Eye (tissue), 1 donor: ENCODE measurements at places on chromosomes 16 and 17.

DNA sequence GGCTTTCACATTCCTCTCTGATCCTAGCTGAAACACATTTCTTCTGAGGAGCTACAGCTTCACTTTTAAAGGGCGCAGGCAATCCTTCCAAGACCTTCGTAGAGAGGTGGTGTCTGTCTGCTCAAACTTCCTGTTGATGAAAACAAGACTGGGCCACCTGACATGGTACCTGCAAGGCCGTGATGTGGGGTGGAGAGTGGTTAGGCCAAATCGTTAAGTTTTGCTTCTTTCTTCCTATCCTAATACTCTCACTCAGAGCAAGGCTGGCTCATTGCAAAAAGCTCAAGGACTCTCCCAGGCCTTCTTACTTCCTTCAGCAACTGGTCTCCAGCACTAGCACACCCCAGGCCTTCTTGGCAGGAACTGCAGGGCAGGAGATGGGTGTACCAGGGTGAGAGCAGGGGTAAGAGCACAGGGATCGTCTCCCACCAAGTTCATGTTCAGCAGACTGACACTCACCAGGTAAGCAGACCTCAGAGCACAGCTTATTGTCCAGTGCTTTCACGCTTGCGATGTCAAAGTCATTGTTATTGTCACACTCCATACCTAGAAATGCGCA lies 10.9 kb upstream of the FOXJ1 start:
- DNase-seq: no peak

DNA sequence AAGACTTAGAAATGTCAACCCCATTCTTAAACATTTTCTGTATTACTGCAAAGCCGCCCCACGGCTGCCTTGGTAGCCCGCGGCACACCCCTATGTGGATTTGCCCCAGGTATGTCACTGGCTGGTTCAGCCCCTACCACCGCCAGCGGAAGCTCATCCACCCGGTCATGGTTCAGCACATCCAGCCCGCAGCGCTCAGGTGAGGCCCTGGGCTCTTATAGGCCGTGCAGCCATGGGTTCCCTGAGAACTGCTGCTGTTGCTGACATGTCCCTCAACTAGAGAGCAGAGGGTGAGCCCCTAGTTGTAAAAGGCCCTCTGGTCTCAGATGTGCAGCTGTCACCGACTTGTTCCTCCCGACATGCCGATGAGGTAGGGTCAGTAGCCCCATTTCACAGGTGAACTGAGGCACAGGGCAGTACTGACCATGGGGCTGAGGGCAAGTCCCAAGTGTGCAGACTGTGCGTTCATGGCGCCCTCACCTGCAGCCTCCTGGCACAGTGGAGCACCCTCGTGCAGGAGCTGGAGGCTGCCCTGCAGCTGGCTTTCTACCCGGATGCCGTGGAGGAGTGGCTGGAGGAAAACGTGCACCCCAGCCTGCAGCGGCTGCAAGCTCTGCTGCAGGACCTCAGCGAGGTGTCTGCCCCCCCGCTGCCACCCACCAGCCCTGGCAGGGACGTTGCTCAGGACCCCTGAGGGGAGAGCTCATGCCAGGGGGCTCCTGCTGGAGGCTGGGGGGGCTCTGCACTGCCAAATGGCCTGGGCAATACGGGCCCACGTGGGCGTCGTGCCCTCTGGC lies 8.7 kb downstream of the CYBC1 start:
- DNase-seq: no peak

DNA sequence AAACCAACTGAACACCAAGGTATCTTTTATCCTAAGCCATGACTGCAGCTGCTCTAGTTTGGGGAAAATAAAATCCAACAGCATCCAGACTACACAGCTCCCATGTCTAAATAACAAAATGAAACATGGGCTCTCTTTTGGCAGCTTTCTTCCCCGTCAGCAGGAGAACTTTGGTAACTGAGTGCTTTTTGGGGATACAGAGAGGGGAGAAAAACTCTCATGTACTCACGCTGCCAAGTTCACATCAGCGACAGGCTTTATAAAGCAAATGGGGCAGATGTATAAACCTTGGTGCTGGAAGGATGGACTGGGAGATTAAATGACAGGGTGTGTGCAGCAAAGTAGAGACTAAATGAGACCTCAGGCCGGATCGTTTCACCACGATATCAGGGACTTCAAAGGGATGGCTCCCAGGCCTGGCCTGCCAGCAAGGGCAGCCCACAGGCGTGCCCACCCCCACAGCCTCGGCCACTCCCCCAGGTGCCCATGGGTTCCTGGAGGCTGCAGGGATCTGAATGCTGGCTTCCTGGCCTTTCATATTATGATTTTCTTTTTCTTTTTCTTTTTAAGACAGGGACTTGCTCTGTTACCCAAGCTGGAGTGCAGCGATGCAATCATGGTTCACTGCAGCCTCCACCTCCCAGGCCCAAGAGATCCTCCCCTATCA lies 174.6 kb downstream of the ZNF423 start:
- no peak for DNase-seq

DNA sequence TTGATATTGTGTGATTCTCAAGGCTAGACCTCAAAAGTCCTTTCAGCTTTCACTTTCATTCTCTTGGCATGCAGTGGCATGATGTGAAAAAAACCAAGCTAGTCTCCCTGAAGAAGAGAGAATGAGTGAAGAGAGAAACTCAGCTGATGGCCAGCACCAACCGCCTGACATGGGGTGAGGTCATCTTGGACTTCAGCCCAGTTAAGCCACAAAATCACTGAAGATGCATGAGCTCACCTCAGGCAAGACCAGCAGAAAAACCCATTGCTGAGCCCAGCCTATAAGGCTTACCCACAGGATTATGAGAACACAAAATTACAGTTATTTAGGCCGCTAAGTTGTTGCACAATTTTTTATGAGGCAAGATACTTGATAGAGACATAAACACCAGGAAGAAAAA lies 496.5 kb downstream of the TOX3 start:
- DNase-seq: no peak

DNA sequence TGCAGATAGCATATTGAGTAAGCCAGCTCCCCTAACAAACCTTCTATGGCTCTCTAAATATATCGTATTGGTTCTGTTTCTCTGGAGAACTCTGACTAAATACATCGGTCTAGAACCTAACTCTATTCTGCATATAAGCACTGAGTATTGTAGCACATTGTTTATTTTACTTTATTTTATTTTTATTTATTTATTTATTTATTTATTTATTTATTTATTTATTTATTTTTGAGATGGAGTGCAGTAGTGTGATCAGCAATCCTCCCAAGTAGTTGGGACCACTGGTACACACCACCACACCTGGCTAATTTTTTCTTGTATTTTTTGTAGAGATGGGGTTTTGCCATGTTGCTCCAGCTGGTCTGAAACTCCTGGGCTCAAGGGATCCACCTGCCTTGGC lies 28.9 kb upstream of the HELZ start:
- DNase-seq: no peak

GRCh38 chr16:74461826-74462225 lies 40.5 kb upstream of the CLEC18B start:
- DNase-seq: no peak

GRCh38 chr16:86631444-86631843 lies 53.1 kb downstream of the FOXL1 start:
- DNase-seq: no peak

- DNase-seq: no peak
These were observed 64.7 kb downstream of the SNX20 start for GRCh38 chr16:50616386-50616785.

DNA sequence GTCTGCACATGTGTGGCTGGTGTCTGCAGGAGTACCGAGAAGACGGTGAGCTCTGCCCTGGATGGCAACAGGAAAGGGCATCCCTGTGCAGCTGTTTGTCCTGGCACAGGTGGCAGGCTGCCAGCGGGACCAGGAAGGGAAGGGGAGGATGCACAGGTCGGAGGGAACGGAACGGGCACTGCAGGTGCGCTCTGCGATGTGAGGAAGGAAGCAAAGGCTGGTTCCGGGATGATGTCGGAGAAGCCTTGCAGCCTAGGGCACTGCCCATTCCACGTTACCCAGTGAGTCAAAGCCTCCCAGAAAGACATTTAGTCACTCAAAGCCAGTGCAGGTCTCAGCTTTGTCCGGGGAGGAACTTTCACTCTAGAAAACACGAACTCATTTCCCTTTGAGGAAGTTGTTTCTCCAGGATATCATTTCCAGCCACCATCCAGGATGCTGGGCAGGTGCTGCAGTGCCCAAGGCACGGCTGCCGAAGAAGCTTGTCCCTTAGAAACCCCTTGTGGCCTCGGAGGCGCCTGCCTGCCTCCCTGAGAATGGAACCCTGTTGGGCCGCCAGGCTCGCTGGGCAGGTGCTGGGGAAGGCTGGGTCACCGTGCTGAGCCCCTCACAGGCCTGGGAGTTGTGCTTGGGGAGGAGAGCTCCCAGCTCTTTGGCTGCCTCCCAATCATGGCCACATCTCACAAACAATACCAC lies 4.5 kb upstream of the TMEM235 start:
- DNase-seq: no peak

DNA sequence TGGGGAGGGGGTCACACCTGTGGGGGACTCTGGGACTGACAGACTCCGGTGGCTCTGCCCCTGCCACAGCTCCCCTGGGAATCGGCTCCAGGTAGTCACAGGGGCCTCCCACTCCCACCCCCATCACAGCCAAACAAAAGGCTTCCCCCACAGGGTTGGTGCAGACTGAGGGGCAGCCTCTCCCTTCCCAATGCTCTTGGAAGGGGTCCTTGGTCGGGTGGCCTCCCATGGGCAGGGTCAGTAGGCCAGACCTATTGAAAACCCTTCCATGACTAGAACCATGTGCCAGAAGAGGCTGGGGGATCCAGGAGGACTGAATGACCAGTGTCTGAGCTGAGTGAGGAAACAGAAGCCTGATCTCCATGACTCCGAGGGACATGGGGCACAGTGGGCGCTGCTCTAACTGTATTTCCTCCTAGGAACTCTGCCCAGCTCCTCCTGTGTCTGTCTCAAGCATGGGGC lies 28.6 kb downstream of the TK2 start:
- DNase-seq: no peak

GRCh38 chr16:2786061-2786825 lies 1.1 kb downstream of the PRSS33 start:
- DNase-seq: no peak

GRCh38 chr17:41018541-41018940 lies 8.5 kb downstream of the KRTAP1-5 start:
- DNase-seq: no peak

GRCh38 chr17:44304651-44305050 lies 3.8 kb upstream of the RUNDC3A start:
- DNase-seq: no peak

- peak; percentile 45 for DNase-seq
These were observed 10.9 kb upstream of the CACNG4 start for GRCh38 chr17:66953630-66954020.

- DNase-seq: no peak
These were observed 67.0 kb downstream of the N4BP1 start for GRCh38 chr16:48542966-48543365.

- peak; percentile 34 for DNase-seq
These were observed 1.2 kb downstream of the DYNLL2 start for GRCh38 chr17:58084317-58084981.
